Brain (organoid and tissue), 16 donors: ENCODE measurements at places on chromosomes 2 and 18. TPM values are rescaled to one million over a fixed set of nuclear protein-coding genes. Genes with fewer than 3 reads are reported as not detected.

DNA sequence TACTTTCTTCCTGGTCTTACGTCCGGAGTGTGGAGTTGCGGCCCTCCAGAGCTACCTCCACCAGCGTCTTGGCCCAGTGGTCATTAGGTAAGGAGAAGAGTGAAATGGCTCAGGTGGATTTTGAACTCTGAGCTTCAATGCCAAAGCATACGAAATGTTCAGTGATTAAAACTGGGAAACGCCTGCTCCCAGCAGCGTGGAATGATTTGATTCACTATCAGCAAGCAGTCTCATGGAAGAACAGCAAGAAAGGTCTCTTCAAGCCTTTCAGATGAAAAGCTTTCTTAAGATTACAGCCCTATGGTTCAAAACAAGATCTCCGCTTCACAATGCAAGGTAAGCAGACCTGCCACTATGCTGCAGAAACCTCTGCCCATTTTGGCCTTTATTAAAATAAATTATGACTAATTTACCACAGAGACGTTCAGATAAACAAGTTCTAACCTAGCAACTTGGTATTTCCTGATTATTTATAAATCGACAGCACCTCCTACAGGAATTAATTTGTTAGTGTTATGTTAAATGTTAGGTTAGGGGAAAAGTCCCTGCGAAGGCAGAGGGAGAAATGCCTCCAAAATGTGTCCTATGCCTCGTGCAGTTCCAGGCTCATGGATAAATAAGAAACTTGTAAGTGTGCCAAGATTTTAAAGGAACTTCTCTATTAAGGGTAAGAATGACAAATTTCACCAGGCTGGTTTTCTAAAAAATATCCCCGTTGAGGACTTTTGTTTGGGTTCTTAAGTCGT, 10.1 kb downstream of the SP9 start:
- DNase-seq, result peak; percentile 43

KCNG2 gene
- polyA plus RNA-seq, result 0.20 TPM

TMEM247 gene
- not detected for polyA plus RNA-seq

GNLY gene
- 4.5 TPM for polyA plus RNA-seq

GRCh38 chr2:215517391-215517790, 81.5 kb upstream of the FN1 start:
- DNase-seq, result no peak

DNA sequence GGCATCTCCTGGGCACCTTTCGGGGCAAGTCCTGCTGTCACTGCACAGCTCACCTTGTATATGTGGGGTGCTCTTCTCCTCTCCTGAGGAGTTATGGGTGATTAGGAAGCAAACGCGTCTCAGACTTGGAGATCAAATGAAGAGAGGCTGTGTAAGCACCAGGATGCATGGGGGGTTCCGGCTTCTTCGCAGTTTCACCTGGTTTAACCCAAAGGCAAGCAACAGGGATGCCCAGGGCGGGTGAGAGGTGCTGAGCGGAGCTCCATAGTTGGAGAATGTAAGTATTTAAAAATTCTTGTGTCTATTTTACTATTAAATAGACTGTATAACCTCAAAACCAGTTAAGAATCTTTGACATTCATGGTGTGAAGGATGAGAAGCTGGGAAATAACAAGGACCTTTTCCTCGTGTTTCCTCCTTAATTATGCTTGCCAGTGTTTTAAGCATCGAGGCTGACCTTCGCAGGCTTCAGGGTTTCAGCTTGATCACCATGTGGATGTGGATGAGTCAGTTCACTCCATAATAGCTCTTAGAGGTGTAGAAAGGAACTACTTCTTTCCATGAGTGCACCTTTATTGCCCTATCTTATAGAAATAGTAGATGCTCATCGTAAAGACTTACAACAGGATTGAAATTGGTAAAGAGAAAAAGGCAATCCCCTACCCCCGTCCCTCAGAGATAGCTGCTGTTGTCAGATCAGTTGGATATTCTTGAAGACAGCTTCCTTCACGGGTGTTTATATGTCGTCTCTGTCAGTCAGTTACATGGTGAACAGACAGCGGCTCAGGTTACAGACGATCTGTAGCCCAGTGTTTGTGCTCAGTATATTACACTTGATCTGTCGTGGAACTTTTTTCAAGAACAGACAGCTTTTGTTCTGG, 201.1 kb downstream of the AGAP1 start:
- no peak for DNase-seq

GRCh38 chr2:36380624-36381481, 25.3 kb downstream of the CRIM1 start:
- no peak for DNase-seq

GRCh38 chr2:233440714-233441113, 86.4 kb downstream of the DGKD start:
- no peak for DNase-seq

GRCh38 chr2:20199633-20200270, 25.2 kb downstream of the SDC1 start:
- DNase-seq, result no peak

DNA sequence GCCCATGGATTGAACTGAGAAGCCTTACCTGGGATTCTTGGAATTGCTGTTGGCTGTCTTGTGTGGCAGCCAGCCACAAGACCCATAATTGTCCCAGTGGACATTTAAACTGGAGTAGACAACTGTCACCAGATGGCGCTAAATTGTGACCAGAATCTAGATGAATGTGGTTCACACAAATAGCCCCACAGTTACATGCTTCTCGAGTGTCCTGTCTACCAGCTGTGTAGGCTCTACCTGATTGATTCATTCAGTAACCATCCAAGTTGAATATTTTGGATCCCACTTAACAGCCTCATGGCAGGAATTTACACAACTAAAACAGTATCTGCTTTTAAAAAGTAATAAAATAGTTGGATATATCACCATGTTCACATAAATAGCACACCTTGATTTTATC, 73.2 kb downstream of the MAP4K4 start:
- DNase-seq, result no peak

GRCh38 chr2:205965707-205966106, 120.3 kb downstream of the INO80D start:
- no peak for DNase-seq

DNA sequence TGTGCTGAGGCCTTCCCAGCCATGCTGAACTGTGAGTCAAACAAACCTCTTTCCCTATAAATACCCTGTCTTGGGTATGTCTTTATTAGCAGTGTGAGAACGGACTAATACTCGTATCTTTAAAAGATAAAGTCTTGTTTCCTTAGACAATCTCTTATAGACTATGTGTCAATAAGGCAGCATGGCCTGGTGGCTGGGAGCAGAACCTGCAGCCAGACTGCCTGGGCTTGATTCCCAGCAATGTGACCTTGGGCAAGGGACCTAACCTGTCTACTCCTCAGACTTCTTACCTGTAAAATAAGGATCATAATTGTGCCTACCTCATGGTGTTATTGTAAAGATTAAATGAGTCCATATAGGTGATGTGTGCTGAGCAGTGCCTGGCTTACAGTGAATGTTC, 198.7 kb downstream of the CDH20 start:
- no peak for DNase-seq

DNA sequence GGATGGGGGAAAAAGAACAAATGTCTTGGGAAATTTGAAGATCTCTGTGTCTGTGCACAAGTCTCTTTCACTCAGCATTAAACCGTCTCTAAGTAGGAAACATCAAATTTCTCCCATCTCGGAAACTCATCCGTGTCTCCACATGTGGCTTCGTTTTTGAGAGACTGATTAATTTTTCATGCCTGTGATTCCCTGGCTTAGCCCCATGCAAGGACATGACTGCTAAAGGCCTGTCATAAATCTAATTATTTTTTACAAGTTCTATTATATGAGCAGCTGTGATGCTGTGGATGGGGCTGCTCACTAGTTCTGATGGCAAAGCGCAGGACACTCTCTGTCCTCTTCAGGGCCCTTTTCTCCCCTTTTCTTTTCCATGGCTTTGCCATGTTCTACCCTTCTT, 129.1 kb downstream of the RGPD3 start:
- peak; percentile 16 for DNase-seq
